Type B pancreatic cell (in vitro differentiated cells): ENCODE measurements at places on chromosomes 3 and 15. TPM values are rescaled to one million over a fixed set of nuclear protein-coding genes. Genes with fewer than 3 reads are reported as not detected.

The MASP1 gene
- total RNA-seq = 1.6 and 1.7 TPM in 2 replicates

The GALK2 gene
- 24.9 and 26.9 TPM in 2 replicates for total RNA-seq

- no peaks in the 10 kb centered on the region for H3K36me3 ChIP-seq
- H3K4me1 ChIP-seq = no peaks in the 10 kb centered on the region
- peak overlapping the region; percentile 7 for H3K27ac ChIP-seq
- no peak overlapping the region for H3K4me3 ChIP-seq
- peaks cover 26% of the 10 kb centered on the region for H3K27me3 ChIP-seq
- DNase-seq = no peak
Observed at GRCh38 chr3:44117239-44117638, 124.4 kb upstream of the TOPAZ1 start.

DNA sequence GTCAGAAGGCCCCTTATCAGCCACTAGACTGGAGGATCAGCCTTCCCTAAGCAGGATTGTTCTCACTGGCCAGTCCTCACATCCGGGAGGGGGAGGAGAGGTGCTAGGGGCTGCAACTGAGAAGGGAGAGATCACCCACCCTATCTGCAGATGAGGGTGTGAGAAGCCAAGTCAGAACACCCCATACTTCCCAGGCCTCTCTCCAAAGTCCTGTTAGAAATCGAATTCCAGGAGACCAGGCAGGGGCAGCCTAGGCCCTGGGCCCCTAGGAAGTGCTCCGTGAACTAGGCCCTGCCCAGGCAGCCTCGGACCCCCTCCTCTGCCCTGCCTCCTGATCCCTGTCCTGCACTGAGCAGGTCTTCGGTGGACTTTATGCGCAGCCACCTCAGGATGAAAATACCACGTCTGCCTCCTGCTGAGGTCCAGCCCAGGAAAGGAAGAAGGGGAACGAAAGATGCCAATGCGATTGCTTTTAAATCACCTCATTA is 933 bp downstream of the DZIP1L start:
- peaks cover 19% of the 10 kb centered on the region for H3K27me3 ChIP-seq
